Left hindlimb (tissue), 1 donor: ENCODE measurements at places on chromosomes 13 and 19.

DNA sequence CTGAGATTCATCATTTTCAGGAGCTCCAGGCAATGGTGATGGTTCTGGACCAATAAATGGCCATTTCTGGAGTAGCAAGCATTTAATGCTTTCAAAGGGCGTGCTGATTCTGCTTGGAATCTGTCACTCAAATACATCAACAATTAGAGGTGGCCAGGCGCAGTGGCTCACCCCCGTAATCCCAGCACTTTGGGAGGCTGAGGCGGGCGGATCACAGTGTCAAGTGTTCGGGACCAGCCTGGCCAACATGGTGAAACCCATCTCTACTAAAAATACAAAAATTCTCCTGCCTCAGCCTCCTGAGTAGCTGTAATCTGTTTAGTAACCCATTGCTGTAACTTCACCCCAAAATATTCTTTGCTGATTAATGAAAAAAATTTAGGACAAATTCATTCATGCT, 1574.2 kb downstream of the EFNB2 start:
- no peak for DNase-seq

GRCh38 chr13:112567161-112567862, 20.6 kb downstream of the TUBGCP3 start:
- no peak for DNase-seq

- DNase-seq: no peak
Measured at GRCh38 chr19:50384685-50385535, 763 bp downstream of the POLD1 start.

DNA sequence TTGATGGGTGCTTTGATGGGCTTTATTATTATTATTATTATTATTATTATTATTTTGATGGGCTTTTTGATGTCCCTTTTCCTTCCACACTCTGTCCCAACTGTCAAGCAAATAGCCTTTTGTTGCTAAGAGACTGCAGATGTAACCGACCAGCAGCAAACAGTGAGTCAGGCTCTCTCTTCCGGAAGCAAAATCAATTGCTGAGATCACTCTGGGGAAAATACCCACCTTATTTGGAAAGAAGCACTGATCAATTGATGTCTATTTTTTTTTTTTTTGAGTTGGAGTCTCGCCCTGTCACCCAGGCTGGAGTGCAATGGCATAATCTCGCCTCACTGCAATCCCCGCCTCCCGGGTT, 2.9 kb downstream of the LDLR start:
- no peak for DNase-seq

DNA sequence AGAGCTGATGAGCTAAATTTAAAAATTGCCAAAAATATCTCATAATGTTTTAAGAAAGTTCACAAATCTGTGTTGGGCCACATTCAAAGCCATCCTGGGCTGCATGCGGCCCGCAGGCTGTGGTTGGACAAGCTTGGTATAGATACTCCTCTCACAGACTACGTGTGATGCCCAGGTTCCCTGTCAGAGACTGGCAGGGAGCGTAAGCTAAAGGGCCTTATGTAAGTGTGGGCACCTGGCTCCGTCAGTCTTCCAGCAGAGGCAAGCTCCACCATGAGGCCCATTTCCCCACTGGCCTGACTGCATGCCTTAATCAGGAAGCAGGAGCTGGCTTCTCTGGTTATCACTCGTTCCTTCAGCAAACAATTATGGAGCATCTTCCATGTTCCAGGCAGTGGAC, 200.2 kb downstream of the FOXO1 start:
- no peak for DNase-seq

GRCh38 chr13:51714663-51715168, 89.2 kb downstream of the DHRS12 start:
- no peak for DNase-seq

DNA sequence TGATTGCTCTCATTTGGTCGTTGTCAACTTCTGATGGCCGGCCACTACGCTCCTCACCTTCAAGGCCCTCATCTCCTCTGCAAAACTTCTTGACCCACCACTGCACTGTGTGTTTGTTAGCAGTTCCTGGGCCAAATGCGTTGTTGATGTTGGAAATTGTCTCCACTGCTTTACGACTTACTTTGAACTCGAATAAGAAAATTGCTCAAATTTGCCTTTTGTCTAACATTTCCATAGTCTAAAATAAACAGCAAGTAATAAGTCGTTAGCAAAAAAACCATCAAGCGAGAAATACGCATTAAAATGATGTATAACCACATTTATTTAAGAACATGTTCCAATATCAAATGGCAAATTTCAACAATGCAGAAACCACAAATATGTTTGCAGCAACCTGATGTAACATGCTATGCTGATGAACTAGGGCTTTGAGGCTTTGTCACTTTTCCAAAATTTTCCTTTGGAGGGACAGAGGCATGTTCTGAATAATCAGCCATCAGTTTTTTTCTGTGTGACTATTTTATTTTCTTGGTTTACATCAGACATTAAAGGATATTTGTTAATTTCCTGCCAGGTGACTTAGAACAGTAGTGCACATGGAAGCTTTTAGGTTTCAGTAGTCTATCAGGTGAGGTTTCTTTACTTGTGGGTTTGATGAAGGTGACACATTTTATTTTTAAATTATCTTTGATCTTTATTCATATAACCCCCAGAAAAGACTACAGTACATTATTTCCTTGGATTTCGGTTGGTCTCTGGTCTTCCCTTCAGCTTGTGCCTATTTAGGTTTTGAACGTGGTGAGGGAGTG, 74.7 kb upstream of the TEX29 start:
- DNase-seq: no peak

DNA sequence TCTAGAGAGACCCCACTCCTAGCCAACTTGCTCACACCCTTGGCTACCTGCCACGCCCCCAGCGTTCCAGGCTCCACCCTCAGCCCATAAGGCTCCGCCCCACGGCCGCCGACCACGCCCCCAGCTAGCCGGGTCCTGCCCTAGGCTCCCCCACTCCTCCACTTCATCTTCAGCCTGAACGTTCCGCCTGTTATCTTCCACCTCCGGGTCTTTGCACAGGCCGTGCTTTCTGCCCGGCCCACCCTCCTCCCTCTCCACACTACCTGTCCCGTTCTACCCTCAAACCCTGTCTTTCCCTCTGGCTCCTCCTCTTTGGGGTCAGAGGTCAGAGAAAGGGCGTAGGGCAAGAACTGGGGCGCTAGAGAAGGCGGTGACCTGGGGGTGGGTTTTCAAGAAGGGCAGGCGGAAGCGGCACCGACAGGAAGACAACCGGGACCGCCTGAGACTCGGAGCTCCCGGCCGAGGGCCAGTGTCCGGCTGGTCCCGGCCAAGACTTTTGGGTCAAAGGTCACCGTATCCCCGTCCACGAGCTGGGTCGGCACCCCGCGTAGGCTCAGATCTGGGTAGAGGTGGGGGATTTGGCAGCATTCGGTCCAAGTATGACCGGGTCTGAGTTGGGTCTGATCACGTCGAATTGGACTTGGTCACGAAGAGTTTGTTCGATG, 2.2 kb downstream of the PDE4C start:
- peak; percentile 59 for DNase-seq

DNA sequence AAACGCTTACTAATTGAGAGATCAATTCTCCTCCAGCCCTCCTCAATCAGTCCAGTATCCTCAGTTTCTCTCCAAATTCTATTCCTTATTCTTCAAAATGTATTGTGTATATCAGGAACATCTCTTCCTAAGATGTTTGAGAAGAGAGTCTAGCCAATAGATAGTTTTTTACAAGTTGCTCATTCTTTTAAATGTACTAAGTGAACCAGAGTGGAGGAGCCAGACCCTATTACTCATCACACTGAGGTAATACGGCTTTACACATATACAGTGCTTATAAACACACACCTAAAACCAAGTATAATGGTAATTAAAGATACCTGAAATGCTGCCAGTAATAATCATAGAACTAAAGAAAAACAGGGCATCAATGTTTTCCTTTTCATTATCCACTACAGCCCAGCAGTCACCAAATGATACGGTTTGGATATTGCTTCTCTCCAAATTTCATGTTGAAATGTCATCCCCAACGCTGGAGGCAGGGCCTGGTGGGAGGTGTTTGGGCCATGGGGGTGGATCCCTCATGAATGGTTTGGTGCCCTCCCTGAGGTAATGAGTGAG, 45.2 kb upstream of the HMGB1 start:
- no peak for DNase-seq
